ENCODE measurements at places on chromosomes 3 and 15.

- H3K4me1 ChIP-seq = no peaks in the 10 kb centered on the region
- H3K27ac ChIP-seq = no peak overlapping the region
- H3K27me3 ChIP-seq = no peaks in the 10 kb centered on the region
- DNase-seq = no peak
Measured at GRCh38 chr15:39720621-39721611, 61.7 kb downstream of the FSIP1 start.

GRCh38 chr3:43096761-43097160 lies 9.1 kb downstream of the POMGNT2 start:
- no peaks in the 10 kb centered on the region for H3K4me1 ChIP-seq
- H3K36me3 ChIP-seq = no peaks in the 10 kb centered on the region

GRCh38 chr3:132880986-132881385 lies 157.2 kb upstream of the TMEM108 start:
- no peaks in the 10 kb centered on the region for H3K27me3 ChIP-seq
- no peak overlapping the region for H3K4me3 ChIP-seq
- no peak overlapping the region for H3K27ac ChIP-seq
- no peak for DNase-seq
- no peaks in the 10 kb centered on the region for H3K36me3 ChIP-seq
- no peaks in the 10 kb centered on the region for H3K4me1 ChIP-seq

- peak overlapping the region; percentile 77 for H3K4me3 ChIP-seq
- H3K27ac ChIP-seq = peak overlapping the region; percentile 71
- no peak for DNase-seq
- peaks cover 89% of the 10 kb centered on the region for H3K4me1 ChIP-seq
Measured at GRCh38 chr3:152317184-152317583, 48.5 kb downstream of the MBNL1 start.

GRCh38 chr15:87631093-87631492 lies 625.4 kb downstream of the NTRK3 start:
- no peak for DNase-seq
- H3K36me3 ChIP-seq = no peaks in the 10 kb centered on the region
- H3K27me3 ChIP-seq = no peaks in the 10 kb centered on the region
- no peaks in the 10 kb centered on the region for H3K4me1 ChIP-seq

All from CD4-positive, CD25-positive, alpha-beta regulatory T cell (primary cell).